HCT116 (cell line): ENCODE measurements at places on chromosomes 3 and 15.

- peak; percentile 79 for DNase-seq
Observed at GRCh38 chr3:161163297-161163696, 57.8 kb upstream of the NMD3 start.

DNA sequence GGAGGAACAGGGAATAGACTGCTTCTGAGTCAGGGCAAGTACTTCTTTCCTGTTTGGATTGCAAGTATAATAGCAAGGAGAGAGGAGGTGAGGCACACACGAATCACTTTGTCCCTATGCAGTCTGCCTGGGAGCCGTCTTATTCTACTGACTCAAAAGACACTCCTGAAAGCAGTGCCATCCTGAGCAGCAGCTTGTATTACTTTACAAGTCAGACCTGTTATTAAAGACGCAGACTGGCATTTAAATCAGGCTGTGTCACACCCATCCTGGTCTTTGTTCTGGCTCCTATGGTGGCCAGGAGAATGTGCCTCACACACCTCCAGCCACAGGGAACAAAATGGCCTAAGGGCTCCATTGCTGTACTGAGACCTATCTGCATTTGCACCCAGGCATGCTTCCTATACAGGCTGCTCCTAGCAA, 17.9 kb upstream of the SQOR start:
- no peak for DNase-seq

GRCh38 chr15:53979051-53979788, 979 bp downstream of the UNC13C start:
- DNase-seq: no peak

GRCh38 chr15:93683651-93684050, 547.7 kb upstream of the MCTP2 start:
- no peak for DNase-seq

GRCh38 chr3:23735062-23735461, 70.7 kb upstream of the UBE2E1 start:
- DNase-seq: no peak

DNA sequence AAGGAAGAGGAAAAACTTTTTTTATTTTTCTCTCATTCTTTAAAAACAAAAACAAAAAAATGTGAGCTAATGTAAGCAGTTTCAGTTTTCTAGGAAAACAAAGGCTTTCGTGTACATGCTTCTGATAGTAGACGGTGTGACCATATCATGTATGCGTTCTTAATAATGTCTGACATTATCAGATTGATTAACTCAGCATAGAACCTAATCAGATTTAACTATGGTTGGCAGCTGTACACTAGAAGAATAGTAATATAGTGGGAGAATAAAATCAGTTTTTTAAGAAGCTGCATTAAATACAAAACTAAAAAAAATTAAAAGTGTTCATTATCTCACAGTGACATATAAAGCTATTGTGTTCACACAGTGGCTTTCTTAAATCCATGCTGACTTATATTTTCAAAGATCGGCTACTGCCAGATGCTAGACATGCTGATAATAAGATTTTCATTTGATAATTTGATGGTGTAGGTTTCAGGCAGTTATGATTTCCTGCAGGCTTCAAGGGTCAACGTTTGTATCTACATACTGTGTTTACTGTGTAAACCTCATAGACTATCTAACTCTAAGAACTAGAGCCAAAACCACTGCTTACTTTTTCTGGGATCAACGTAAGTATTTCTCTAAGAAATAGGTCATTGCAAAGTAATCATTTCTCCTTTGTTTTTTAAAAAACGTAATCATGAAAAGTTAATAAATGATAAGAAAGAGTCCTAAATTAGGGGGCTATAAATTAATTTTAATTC, 74.0 kb downstream of the UBE2E2 start:
- no peak for DNase-seq

DNA sequence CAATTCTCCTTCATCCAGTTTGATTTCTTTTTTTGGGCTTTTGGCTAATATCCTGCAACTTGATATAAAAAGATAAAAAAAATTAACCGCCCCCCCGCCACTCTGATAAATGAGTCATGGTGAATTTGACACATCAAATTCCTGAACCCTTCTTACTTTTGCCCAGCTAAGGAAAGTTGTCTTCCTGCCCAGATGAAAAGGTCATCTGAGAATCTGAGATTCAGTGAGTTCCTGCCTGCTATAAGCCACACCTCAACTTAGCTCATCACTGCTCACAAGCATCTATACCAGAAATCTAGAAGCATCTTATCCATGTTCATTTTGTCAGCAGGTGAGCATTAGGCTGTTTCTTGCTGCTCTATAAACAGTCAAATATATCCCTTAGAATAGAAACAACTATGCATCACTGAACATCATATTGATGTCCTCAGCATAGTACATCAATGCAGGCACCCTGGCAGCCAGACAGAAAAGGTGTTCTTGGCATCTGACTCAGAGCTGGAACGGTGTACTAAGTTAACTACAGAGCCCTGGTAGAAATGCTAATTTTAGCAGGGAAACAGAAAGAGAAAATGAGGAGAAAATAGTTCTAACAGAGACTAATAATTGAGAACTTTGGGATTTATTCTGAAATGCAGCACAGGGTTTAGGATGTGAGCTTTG, 77.1 kb downstream of the SEMA6D start:
- no peak for DNase-seq

- no peak for DNase-seq
Observed at GRCh38 chr3:110859336-110859735, 212.3 kb upstream of the NECTIN3 start.

DNA sequence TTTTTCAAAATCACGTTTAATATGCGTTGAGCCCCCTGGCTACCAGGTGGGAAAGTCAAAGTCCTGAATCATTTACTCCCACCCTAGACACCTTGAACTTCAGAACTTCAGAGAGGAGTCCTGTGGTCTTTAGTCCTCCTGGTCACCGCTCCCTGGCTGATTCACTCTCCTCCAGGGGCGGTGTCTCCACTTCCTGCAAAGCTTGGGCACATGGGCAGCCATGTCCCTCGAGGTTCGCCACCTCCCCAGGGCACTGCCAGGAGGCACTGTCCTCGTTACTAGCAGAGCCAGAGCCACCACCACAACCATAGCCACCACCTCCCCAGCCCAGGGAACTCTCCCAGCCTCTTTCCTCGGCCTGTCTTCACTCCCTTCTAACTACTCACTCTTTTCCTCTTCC, 31.0 kb downstream of the LOXL1 start:
- no peak for DNase-seq

DNA sequence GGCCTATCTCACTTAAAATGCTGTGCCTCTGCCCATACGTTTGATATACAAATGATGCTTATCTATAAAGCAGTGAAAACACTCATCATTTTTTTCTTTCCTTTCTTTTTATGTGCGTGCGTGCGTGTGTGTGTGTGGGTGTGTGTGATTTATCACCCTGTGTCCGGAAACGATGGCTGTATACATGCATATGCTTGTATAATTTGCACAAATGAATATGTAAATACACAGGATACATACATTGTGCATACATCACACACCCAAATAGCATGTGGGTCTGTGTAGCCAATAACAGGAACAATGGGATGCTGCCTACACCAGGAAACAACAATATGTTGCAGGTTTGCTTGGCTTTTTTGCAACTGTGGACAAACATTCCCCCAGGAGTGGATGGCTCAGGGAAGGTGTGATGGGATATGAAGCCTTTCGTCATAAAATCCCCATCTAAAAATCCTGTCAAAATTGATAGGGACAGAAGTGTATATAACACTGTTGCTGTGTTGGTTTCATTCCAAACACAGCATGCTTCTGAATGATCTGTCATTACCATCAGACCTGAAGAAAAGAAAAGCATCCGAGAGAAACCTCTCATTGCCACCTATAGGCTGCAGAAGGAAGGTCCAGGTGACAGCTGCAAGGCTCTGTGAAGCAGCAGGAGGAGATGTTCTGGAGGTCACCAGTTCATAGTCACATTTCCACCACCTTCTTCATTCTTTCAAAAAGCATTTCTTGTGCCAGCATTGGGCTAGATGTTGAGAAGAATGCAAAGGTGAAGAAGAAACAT, 503.9 kb upstream of the NR2F2 start:
- no peak for DNase-seq

- peak; percentile 38 for DNase-seq
Observed at GRCh38 chr3:53846134-53846850, at the start of the genes CHDH and IL17RB. Gene CHDH, minus strand, starts transcription at chr3:53846419. Its CDS starts 22,411 bp downstream, at chr3:53824008. Gene IL17RB, plus strand, starts transcription at chr3:53846568. Its CDS starts 21 bp downstream, at chr3:53846589.

DNA sequence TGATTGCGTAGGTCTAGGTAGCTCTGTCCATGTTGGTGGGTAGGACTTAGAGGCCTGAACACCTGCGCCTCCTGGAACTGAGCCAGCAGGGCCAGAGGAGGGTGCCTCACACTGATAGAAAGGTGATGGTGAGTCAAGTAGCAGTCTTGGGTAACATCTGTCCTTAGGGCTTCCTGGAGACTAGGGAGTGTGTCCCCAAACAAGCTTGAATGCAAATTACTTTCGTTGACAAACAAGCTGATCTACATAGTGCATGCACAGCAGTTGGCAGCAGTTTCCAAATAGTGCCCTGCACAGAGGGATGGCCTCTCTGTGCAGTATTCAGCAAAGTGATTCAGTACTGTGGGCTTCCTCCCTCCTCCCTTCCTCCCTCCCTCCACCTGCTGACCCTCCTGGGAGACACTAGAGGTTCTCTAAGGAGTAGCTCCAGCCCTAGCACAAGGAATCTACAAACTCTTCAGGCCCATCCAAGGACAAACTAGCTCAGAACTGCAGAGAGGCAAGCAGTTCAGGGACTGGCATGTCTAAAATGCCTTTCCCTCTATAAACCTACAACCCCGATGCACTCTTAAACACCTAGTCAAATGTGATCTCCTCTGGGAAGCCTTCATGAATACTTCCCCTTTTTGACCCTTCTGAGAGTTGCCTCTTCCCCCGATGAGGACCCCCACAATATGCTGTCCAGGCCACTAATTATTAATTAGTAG, 61.0 kb downstream of the TLE3 start:
- DNase-seq: no peak

DNA sequence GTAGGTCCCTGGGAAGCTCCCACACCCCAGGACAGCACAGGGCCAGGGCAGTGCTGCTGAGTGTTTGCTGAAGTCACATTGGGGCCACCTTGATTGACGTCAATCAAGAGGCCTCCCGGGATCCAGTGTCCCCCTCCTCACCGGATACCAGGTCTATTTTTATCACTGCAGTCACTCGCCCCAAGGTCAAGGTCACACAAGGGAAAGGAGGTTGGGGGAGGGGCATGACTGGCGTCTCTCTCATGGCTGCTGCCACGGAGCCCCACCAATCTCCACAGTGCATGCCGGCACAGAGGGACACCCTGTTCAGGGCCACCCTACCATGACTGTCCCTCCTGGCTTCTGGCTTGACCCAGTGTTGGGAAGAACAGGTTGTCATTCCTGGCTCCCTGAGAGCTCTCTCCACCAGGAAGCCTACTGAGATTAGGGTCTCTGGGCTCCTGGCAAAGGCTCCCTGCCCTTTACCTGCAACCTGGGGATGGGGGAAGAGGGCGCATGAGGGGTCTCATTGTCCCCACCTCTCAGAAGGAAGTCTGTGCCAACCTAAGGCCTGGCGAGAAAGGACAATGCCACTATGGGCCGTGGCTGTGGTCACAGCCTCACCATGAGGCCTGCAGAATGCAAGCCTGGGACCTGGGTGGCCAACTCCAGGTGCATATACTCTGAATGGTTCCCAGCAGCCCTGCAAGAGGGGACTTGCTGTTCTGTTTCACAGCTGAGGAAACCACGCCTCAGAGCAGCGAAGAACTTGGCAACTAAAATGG, 1.5 kb downstream of the MYL3 start:
- no peak for DNase-seq

- DNase-seq: no peak
Observed at GRCh38 chr15:58495891-58496408, 64.2 kb downstream of the LIPC start.

GRCh38 chr3:13074006-13074375, 762 bp upstream of the IQSEC1 start:
- DNase-seq: no peak

DNA sequence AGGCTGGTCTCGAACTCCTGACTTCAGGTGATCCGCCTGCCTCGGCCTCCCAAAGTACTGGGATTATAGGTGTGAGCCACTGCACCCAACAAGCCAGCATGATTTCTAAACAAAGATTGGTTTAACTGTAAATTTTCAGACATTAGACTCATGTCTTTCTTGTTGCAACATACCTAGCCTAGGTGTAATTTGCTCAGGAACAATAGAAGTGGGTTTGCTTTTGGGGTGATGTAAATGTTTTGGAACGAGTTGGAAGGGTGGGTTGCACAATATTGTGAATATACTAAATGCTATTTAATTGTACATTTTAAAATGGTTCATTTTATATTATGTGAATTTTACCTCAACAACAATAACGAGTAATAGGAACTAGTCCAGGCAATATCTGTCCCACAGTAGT, 7.1 kb downstream of the CCR4 start:
- no peak for DNase-seq

DNA sequence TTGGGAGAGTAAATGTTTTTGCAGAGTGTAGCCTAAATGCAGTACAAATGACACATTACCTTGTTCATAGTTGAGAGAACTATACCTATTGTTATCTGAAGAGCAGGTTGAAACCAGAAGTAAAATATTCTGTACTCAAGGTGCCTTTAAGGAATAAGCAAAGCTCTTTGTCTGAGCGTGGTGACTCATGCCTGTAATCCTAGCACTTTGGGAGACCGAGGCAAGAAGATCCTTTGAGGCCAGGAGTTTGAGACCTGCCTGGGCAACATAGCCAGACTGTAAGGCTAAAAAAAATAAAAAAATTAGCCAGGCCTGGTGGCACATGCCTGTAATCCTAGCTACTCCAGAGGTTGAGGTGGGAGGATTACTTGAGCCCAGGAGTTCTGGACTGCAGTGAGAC, 2.2 kb upstream of the RNF13 start:
- DNase-seq: no peak

GRCh38 chr3:18049096-18049495, 306.7 kb upstream of the TBC1D5 start:
- no peak for DNase-seq

DNA sequence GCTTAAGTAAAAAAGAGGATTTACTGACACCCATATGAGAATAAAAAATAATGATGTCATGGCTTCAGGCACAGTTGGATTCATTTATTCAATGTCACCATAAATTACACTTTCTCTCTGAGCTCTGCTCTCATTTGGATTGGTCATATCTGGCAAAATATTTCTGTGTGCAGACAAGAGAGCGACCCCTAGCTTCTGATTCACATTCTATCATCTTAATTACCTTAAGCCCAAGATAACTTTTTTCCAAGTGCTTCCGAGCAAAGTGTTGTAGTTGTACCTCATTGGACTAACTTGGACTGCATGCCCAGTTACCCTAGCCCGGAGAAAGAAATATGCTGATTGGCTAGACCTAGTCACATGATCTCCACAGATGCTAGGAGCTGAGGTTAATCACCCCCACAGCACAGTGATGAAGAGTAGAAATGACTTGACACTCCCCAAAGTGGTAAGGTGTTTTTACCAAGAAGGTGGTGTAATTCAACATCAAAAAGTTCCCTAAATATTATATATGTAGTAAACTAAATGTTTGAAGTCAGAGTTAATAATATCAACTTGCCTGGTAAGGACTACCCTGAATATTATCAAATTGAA, 552.2 kb upstream of the SUCLG2 start:
- DNase-seq: no peak

DNA sequence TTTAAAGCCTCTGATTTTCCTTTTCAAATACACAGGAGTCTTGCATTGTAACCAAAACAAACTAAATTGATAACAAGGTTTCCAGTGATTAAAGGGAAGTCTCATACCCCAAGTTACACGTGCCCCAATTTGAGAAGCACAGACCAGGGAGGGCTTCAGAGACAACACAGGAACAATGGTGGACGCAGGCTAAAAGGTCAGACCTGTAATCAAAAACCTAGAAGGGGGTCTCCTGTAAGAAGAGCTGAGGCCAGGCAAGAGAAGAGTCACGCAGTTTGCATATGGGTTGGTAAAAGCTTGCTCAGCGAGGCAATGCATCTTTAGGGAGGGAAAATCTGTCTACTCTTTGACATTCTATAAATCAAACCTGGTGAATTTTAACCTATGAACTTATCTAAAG, 58.6 kb upstream of the MCF2L2 start:
- no peak for DNase-seq
